ENCODE measurements at places on chromosomes 4 and X. TPM values are rescaled to one million over a fixed set of nuclear protein-coding genes. Genes with fewer than 3 reads are reported as not detected.

HERC5 gene
- total RNA-seq: 1.3 TPM

AFF2 gene
- total RNA-seq: 5.1 TPM

PSAPL1 gene
- total RNA-seq: not detected

MAGEA9B gene
- total RNA-seq: not detected

WNK3 gene
- 2.2 TPM for total RNA-seq

CHRNA9 gene
- total RNA-seq: not detected

GAK gene
- 44.2 TPM for total RNA-seq

SASH3 gene
- not detected for total RNA-seq

TMEM156 gene
- total RNA-seq: not detected

FGA gene
- not detected for total RNA-seq

GLOD5 gene
- not detected for total RNA-seq

LRCH2 gene
- total RNA-seq: 2.0 TPM

RBMX2 gene
- 25.2 TPM for total RNA-seq

MND1 gene
- total RNA-seq: 3.8 TPM

DNAAF6 gene
- not detected for total RNA-seq

EVC2 gene
- 16.2 TPM for total RNA-seq

CT45A5 gene
- not detected for total RNA-seq

COQ2 gene
- 19.9 TPM for total RNA-seq

PLP1 gene
- 0.86 TPM for total RNA-seq

DDX53 gene
- not detected for total RNA-seq

C4orf54 gene
- total RNA-seq: not detected

BMP3 gene
- not detected for total RNA-seq

TASL gene
- not detected for total RNA-seq

USP38 gene
- total RNA-seq: 27.2 TPM

REELD1 gene
- 0.26 TPM for total RNA-seq

DCX gene
- not detected for total RNA-seq

TLL1 gene
- total RNA-seq: 3.8 TPM

PCDH18 gene
- 54.5 TPM for total RNA-seq

TRMT2B gene
- total RNA-seq: 15.0 TPM

TLR10 gene
- total RNA-seq: not detected

PIM2 gene
- total RNA-seq: 4.6 TPM

DKK2 gene
- total RNA-seq: 0.32 TPM

TCP11X2 gene
- not detected for total RNA-seq

PCDH19 gene
- under 0.01 TPM for total RNA-seq

S100P gene
- 0.13 TPM for total RNA-seq

PAGE5 gene
- total RNA-seq: not detected

NXF2B gene
- not detected for total RNA-seq

IL1RAPL2 gene
- not detected for total RNA-seq

F8 gene
- 16.5 TPM for total RNA-seq

ZFYVE28 gene
- 7.6 TPM for total RNA-seq

IL3RA gene
- 0.76 TPM for total RNA-seq

ASB11 gene
- not detected for total RNA-seq

ABCG2 gene
- 0.65 TPM for total RNA-seq

GLUD2 gene
- total RNA-seq: 2.3 TPM

SHISA3 gene
- 3.6 TPM for total RNA-seq
